ENCODE measurements at places on chromosomes 1 and 21.

DNA sequence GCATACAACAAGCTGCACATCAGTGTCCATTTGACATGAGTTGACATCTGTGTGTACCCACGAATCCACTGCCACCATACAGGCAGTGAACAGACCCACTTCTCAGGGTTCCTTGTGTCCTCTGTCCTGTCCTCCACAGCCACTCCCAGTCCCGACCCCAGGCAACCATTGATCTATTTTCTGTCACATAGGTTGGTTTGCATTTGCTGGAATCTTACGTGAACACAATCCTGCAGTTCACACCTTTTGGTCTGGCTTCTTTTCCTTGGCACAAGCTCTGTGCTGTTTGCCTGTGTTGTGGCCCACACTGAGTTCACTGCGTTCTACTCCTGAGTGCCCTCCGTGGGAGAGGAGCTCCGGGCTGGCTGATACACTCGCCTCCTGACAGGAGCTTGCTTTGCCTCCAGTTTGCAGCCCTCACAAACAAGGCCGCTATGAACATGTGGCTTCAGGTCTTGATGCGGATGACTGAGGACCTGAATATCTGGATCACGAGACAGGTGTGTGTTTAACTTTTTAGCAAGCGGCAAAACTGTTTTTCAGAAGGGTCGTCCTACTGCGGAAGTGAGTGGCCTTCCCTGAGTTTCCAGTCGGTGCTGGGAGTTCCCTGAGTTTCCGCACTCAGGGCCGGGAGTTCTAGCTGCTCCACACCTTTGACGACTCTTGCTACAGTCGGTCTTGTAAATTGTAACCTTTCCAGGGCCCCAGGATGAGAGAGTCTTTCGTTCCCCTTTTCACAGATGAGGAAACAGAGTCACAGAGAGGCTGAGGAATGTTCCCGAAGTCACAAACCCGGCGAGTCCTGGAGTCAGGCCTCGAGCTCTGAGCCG lies 13.0 kb upstream of the COL18A1 start:
- no peak for DNase-seq

DNA sequence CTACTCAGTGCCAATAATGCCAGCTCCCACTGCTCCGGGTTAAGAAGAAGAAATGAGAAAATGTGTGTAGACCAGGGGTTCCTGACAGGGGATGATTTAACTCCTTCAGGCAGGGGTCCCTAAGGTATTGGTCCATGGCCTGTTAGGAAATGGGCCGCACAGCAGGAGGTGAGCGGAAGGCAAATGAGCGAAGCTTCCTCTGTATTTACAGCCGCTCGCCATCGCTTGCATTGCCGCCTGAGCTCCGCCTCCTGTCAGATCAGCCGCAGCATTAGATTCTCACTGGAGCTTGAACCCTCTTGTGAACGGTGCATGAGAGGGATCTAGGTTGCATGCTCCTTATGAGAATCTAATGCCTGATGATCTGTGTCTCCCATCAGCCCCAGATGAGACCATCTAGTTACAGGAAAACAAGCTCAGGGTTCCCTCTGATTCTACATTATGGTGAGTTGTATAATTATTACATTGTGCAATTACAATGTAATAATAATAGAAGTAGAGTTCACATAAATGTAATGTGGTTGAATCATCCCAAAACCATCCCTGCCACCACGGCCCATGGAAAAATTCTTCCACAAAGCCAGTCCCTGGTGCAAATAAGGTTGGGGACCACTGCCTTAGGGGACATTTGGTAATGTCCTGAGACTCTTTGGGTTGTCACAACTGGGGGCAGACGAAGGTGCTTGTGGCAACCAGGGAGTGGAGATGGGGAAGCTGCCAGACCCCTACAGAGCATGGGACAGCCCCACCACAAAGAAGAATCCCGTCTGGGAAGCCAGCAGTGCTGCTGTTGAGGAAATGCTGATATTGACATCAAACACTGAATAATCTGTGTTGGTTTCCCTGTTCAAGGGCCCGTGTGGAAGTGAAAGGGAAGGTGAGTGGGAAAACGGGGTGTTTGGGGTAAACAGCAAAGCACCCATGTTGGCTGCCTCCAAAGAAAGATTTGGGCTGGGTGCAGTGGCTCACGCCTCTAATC lies 60.8 kb downstream of the DHRS3 start:
- DNase-seq = no peak

DNA sequence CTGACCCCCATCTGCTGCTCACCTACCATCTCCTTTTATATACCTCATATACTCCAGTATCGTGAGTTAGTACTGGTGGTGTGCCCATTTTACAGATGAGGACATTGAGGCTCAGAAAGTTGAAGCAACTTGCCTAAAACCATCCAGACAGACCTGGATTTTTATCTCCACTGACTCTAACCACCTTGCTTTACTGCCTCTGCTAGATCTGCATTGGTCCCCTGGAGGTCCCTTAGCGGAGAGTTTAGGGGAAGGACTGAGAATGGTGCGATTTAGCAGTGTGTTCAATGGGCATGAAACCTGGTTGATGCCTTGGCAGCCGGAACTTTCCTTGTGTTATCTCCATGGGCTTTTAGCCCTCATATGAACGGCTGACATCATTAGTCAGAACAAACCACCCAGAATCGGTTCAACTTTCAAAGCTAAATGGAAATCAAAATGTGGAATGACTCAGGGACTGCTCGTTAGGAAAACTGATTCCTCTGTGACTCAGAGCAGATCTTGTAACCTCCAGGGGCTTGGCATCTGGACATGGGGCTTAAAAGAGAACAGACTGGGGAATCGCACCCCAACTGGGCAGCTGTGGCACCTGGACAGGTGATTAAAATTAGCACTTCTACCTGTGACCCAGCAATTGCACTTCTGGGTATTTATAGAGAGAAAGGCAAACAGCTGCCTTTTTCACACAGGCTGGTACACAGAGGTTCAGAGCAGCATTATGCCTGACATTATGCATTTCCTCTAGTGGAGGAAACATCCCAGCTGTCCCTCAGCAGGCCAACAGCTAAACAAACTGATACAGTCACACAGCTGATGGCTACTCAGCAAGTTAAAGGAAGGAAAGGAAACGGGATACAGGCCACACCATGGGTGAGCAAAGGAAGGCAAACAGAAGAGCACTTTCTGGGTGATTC lies 25.3 kb downstream of the TMEM51 start:
- no peak for DNase-seq

DNA sequence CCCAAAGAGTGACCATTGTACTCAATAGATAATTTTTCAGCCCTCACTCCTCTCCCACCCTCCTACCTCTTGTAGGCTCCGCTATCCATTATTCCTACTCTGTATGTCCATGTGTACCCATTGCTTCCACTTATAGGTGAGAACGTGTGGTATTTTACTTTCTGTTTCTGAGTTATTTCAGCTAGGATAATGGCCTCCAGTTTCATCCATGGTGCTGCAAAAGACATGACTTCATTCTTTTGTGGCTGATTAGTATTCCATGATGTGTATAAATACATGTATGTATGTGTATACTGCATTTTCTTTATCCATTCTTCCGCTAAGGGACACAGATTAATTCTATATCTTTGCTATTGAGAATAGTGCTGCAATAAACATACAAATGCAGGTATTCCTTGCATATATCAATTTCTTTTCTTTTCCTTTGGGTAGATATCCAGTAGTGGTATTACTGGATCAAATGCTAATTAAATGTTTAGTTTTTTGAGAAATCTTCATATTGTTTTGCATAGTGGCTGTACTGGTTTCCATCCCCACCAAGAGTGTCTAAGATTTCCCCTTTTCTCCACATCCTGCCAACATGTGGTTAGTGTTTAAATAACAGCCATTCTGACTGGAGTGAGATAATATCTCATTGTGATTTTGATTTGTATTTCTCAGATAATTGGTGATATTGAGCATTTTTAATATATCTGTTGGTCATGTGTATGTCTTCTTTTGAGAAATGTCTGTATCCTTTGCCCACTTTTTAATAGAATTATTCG lies 4.9 kb downstream of the LY9 start:
- DNase-seq = no peak

DNA sequence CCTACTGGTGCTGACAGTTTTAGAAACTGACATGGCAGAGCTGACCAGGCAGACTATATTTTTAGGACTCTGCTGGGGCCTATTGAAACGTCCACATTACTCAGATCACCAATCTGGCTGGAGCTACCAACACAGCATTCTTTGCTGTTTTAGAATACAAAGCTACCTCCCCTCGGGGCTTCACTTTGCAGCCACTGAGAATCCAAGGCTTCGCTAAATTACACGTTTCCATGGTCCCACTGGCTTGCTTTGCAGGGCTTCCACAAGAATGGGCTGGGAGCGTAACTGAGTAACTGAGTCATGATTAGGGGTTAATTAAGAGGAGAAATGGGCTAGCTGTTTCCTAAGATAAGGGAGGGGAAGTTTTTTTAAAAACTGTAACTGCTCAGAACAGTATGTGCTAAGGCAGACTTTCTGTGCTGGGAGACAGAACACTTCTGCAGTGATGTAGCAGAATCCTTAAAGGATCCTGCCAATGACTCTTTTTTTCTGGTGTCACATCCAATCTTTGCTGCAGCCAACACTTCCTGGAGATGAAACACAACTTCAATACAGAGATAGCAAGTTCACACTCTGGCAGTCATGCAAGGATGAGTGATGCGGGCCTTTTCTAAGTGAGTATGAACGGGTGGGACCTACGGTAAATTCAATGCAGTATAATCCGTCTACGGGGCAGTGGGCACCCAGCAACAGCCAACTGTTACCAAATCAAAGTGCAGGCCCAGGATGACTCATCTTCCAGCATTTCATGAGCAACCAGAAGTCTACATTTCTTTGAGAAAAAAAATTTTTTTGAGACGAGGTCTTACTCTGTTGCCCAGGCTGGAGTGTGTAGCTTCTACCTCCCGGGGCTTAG lies 21.5 kb downstream of the NDUFS5 start:
- no peak for DNase-seq

DNA sequence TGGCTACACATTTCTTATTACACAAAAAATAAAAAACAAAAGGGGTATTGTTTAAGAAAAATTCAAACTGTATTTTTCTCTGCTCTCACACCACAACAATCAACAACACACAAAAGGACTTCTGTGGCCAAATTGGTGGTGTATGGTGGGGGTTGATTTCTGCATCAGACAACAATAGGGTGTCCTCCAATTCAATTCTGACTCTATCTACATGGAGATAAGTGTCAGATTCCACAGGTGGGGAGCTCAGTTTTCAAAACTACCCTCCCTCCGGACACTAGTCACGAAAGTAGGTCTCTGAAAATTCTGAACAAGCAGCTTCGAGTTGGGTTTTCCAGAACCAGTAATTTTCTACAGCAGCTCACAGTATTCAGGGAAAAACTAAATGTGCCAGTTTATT lies 744.9 kb upstream of the NCAM2 start:
- no peak for DNase-seq

GRCh38 chr1:86067626-86068025 lies 88.9 kb downstream of the COL24A1 start:
- no peak for DNase-seq

- peak; percentile 67 for DNase-seq
These were observed 639 bp upstream of the DNAJB4 start for GRCh38 chr1:78003882-78004718.

DNA sequence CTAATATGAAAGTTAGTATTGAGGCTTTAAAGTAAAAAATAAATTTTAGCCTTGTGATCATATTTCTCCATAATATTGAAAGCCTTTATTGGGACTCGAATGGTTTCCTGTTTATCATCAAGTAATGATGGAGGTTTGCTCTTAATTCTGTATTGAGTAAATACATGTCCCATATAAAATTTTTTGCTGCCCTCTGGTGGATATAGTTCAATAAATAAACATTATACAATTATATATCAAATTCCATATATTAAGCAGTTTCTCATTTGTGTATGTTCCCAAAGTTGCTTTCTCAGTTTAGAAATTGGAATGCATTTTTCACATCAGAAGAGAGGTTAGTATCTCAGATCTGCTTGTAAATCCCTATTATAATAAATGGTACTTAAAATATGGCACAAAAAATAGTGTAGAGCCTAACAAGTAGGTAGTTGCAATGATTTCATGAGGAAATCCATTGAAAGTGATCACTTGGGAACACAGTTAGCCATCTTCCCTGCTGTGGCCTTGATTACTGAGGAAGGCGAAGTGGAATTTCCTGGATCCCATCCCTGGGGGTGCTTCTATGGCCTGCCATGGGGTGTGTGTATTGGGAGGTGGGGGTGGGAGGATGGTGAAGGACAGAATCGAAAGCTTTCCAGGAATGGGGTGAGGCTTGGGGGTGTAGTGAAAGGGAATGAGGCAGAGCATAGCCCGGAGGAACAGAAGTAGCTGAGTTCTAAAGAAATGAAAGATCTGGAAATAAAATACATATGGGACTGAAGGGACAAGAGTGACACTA lies 84.1 kb upstream of the C21orf91 start:
- DNase-seq = no peak

DNA sequence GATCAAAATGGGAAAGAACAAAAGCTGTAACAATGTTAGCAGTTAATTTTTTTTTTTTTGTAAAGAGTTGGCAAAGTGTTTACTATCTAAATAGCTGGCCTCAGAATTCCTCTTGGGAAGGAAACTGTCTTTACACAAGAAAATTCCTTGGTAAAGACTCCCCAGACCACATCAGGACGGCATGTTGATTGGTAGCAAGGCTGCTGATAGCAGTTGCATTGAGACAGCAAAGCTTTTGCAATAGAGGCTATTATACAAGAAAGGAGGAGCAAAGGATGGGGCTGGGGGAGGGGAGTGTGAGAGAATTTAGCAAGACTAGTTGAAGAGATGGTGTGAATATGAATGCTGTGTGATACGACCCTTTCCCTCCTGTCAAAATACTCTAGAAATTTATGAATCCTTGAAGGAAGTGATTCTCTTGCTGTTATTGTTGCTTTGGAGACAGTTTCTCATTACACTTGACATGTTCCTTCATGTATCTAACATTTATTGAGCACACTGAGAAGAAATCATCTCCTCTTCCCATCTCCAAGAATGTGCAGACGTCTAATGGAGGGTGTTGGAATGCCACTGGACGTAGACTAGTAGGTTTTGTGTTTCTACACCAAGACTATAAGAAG lies 355.6 kb downstream of the SIPA1L2 start:
- no peak for DNase-seq

GRCh38 chr1:200738327-200738948 lies at the start of gene CAMSAP2:
Gene CAMSAP2, plus strand, starts transcription at chr1:200738893. Its CDS starts 935 bp downstream, at chr1:200739828.
- peak; percentile 70 for DNase-seq

DNA sequence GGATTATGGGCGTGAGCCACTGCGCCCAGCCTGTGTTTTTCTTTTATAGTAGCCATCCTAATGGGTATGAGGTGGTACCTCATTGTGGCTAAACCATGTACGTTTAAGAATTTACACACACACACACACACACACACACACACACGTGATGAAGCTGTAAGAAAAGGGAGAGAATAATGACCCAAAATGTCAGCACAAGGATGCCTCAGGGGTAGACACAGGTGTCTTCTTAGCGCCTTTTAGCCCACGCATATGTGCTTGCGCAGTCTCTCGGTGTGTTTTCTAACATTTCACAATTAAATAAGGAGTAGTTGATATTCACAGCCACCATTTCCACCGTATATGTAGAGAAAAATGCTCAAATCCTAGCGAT lies 782 bp upstream of the PFKL start:
- DNase-seq = no peak

- DNase-seq = no peak
These were observed 353.0 kb downstream of the NPHP4 start for GRCh38 chr1:5639106-5639722.

- DNase-seq = no peak
These were observed 134.1 kb downstream of the SYT14 start for GRCh38 chr1:210072129-210072528.

- DNase-seq = no peak
These were observed 623 bp downstream of the PTPRF start for GRCh38 chr1:43531107-43531905.

GRCh38 chr1:67558449-67559193 lies 126.4 kb upstream of the GADD45A start:
- no peak for DNase-seq

- DNase-seq = peak; percentile 77
These were observed 38.6 kb upstream of the EPS8L3 start for GRCh38 chr1:109802136-109802900.

- peak; percentile 27 for DNase-seq
These were observed 930 bp downstream of the DHCR24 start for GRCh38 chr1:54885807-54886723.

Data from activated T-cell treated with anti-CD3 and anti-CD28 coated beads, Interleukin-2, amount 50 U/mL, for 48 hours (primary cell).